Neural crest cell (in vitro differentiated cells): ENCODE measurements at places on chromosomes 7 and 10.

DNA sequence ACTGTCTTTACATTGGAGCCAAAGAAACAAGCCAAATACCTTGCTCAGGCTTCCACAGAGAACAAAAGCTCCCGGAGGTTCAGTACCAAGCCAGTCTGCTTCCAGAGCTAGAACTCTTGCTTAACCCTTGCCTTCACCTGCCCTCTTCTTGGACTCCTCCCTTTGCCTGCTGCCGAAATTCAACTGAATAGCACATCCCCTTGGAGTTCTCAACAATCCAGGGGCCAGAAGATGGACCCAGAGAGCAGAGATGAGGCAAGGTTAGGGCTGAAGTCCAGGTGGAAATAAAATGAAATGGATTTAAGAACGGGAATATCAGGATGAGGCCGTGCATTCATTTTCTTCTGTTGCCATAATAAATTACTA, 876 bp upstream of the PIK3AP1 start:
- DNase-seq, result no peak

- DNase-seq, result no peak
Measured at GRCh38 chr7:30734497-30734896, 17.4 kb upstream of the INMT start.

DNA sequence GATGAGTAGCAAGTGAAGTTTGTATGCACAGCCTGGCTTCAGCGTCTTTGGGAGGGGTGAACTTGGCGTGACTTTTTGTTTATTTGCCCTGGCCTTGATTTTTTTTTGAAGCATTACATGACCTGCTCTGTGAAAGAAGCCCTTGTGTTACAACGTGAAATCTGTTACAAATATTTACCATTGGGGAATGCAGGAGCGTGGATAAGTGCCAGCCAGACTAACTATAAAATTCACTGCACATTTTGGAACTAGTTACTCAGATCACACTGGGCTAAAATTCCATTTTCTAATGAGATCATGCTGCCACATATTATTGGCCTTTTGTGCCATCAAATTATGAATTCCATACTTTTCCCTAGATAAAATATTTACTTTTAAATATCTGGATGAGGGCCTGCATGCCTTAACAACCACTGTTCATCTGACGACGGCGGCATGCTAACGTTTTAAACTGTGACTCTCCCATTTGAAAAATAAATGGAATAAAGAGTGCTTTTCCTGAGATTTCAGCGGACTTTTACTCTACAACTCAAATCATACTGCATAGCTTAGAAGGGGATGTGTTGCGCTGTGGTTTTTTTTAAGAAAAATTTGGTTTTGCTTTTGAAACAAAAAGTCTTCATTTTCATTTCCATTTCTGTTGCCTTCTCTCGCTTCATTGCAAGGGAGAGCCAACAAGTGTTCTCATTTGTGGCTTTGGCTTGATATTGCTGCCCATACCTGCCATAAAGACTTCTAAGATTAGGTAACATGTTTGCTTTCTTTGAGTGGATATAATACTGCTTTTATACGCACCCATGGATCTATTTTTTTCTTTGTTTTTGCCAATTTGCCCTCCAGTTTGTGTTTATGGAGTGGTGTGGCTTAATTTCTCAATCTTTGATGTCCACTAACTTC, 352.2 kb downstream of the TFEC start:
- no peak for DNase-seq

DNA sequence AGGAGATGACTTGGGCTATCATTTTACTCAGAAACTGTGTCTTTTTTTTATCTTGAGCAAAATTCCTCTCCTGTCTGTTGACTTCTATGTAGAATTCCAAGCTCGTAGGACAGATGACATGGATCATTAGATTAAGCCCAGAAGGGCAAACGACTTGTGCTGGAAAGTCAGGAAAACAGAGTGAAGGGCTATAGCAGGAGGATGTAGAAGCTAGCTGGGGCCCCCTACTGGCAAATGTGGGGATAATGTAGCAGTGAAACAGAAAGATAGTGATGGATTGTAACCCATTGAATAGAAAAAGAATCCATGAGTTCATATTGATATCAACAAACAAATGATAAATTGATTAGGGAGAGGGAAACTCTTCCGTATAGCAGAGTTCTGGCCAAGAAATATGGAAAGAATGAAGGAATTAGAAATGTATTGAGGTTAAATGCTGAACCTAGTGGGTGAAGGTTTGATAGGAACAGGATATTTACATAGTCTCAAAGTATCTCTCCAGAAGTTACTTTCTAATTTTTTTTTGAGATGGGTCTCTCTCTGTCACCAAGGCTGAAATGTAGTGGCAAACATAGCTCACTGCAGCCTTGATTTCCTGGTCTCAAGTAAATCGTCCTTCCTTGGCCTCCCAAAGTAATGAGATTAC, 103.6 kb downstream of the LYZL1 start:
- DNase-seq, result peak; percentile 59

- DNase-seq, result peak; percentile 14
Measured at GRCh38 chr10:124677293-124677699, 66.9 kb downstream of the FAM53B start.

DNA sequence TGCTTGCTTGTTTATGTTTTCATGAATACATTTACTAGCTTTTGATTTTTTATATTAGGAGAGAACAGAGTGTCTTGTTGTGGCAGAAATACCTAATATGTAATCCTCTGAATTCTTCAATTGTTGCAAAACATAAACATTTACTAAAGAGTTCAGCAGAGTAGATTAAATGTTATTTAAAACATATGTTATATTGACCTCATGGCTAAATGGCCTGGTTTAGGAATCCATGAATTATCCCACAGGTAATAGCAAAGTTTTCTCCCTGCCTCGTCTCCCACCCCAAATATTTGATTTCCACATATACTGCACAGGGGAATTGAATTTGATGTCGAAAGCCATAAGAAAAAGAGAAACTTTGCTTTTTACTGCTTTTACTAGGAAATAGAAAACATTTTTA, 111.8 kb downstream of the ADK start:
- no peak for DNase-seq

DNA sequence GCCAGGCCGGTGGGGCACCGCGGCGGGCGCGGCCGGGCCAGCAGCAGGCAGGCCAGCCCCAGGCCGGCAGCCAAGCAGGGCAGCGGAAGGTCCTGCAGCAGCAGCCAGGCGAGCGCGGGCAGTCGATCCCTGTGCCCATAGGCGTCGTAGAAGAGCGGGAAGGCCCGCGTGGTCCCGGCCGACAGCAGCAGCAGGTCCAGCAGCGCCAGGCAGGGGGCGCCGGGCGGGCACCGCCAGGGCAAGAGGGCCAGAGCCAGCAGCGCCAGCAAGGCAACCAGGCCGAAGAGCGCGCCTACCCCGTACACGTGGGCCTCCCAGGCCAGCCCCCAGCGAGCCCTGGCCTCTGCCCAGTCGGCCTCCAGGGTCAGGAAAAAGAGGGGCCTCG, 8.4 kb upstream of the RBM28 start:
- no peak for DNase-seq

DNA sequence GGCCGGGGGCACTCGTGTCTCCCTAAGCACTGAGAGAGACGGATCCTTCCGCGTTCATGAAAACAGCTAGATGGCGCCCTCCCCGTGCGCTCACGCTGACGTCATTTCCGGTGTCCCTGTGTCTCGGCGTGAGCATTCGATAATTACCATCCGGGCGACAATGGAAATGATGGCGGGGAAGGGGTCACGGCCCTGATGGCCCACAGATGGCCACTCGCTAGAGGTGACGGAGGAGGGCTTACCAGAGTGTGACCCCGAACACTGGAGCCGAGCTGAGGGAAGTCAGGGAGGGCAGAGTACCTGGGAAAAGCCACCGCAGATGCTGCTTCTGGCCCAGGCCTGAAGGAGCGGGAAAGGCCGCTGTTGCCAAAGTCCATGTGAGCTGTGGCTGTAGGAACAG, 222.9 kb downstream of the TCERG1L start:
- no peak for DNase-seq
